ENCODE measurements at places on chromosomes 16 and 17.

DNA sequence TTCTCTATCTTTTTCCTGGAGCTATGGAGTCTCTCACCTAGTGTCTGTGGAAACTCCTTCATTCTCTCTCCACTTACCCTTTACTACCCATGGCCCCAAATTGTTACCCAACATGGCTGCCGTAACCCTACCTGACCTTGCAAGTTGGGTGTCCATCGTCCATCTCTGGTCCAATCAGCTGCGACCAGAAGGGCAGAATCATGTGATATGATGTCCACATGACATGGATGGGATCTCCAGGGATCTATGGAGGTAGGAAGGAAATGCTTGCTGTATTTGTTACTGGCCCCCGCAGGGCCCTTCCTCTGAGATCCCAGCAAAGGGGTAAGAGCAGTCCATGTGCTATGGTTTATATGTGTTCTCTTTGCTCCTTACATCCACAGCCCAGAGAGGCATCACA lies 8.0 kb upstream of the DRC7 start:
- no peak for DNase-seq

GRCh38 chr16:70576431-70577255 lies 53.0 kb downstream of the SF3B3 start:
- peak; percentile 76 for DNase-seq

GRCh38 chr17:19867329-19868078 lies at the start of gene ULK2:
TSS of gene ULK2 (minus strand) at chr17:19867936. CDS start at chr17:19867417, 519 bp downstream.
- no peak for DNase-seq

DNA sequence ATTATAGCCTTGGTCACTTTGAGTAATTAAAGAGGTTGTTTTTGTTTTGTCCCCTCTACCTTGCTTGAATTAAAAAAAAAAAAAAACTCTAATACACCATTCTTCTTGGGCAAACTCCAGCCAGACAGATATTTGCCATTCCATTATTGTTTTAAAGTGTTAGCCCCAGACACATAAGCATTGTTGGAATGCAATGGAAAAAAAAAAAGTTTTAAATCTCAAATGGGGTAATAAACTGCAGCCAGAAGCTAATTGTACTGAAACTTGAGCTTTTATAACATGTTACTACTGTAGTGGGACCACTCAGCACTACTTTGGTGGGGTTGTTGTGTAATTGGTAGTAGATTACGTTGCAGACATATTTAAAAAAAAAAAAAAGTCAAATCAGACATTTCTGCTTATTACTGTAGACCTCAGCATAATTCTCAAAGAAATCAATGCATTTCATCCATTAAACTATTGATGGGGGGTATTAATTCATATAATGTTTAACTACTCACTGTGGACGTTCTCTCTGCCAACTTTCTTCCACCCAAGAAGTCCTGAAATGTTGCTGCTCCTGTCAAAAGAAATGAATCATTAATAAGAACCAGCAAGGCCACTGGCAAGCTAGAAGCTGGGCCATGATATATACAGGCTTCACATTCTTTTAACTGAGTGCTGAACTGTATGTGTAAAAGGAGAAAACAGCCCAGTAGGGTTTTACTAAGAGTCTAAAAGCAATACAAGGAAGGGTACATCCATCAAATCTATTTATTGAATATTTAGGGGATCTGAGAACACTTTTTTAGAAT lies 626.6 kb upstream of the SOX9 start:
- DNase-seq: no peak

- DNase-seq: no peak
These were observed 265.8 kb upstream of the ELAC2 start for GRCh38 chr17:13283606-13284005.

GRCh38 chr17:61583242-61583641 lies 7.8 kb downstream of the NACA2 start:
- DNase-seq: peak; percentile 43

DNA sequence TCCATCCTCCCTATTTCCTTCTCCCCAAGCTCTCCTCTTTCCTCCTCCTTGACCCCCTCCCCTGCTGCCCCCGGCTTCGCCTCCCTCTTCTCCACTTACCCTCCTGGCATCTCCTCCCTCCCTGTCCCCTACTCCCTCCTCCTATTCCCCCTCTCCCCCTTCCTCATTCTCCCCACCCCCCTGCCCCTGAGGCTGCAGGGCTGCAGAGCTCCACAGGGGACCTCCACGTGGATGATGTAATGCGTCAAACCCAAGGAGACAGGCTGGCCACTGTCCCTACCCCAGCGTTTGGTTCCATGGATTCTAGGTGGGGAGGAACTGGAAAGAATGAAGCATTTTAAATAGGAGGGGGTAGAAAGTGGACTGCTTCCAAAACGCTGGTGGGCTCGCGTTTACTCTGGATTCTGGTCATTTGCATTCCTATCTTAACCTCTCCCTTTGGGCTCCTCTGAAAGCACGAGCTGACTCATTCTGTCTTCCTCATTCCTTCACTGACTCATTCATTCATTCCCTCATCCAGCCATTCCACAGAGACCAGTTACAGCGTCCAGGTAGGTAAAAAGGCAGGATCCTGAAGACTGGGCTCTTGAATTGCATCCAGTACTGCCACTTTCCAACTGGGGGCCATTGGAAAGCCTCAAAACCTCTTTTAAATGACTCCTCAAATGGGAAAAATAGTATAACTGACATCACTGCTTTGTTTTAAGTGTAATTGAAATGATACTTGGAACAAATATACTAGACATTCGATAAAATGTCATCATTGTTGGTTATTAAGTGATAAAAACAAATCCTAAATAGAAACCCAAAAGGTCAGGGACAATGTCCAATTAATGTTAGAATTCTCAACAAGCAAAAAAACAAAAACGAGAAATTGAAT lies 943 bp upstream of the COTL1 start:
- DNase-seq: peak; percentile 87

- DNase-seq: no peak
These were observed 56.5 kb downstream of the DNAH2 start for GRCh38 chr17:7774055-7774521.

- no peak for DNase-seq
These were observed 3.5 kb upstream of the ERN2 start for GRCh38 chr16:23716484-23716883.

DNA sequence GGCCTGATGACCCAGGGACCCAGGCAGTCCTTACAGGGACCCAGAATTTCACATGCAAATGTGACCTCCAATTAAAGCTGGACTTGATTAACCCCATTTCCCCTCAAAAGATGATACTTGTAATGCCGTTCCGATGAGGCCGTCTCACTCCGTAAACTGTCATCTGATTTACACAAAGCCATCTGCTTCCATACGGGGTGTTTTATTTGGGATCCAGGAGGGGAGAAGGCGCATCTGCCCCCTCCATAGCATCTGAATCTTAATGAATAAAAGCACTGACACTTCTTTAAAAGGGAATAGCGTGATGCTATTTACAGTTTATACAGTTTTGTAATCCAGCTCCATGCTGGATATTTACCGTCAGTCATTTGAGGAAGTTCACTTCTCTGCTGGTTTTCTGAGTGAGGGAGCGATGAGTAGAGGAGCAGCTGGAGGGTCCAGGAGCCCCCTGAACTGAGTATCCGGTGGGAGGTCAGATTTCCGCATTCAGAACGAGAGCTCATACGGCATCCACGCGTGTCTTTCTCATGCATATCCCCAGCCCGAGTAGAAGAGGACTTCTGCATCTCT lies 452.7 kb downstream of the WWOX start:
- DNase-seq: no peak

GRCh38 chr16:2329532-2329931 lies 11.0 kb downstream of the ABCA3 start:
- DNase-seq: no peak

GRCh38 chr16:68700120-68700519 lies 37.0 kb upstream of the CDH1 start:
- peak; percentile 16 for DNase-seq

DNA sequence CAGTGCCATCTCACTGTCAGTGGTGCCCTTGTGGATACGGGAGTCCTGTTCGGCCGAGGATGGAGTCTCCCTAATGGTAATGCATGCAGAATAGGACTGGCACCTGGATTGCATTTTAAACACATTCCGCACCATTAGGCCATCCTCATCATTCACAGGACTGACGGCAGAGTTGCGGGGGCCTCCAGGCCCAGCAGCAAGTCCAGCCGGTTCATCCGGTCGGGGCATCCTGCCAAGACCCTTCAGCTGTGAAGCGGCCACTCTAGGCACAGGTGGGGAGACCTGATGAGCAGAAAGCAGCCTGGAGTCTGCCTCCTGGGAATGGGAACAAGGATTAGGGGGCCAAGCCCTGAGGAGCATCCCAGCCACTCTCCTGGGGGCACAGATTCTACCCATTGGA lies 90.3 kb upstream of the XYLT1 start:
- DNase-seq: no peak

DNA sequence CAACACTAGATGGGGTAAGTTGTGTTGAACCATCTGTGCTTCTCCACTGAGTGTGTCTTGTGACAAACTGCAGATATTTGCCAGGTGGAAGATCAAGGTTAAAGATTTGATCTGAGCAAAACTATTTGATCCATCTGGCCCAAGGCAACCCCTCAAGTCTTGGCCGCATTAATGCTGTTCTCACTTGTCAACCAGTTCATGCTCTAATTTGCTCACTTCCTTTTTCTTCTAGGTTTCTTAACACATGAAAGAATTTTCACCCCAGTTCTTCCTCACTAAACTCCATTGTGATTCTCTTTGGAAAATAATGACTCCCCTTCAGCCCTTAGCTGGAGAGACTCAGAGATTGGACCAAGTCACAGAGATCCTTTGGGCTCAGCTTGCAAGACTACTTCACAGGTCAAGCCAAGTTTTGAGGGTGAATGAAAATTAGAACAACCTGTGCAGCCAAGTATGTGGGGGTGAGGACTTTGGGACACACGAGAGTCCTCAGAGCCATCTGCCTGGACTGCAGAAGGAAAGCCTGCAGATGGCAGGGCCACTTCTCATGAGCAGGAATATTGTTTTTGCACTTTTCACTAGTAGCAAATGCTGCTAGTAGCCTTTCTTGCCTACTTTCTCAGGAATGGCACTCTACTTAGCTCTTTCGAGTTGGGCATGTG lies 166.5 kb downstream of the AXIN2 start:
- no peak for DNase-seq

- DNase-seq: peak; percentile 50
These were observed 25.3 kb downstream of the G6PC3 start for GRCh38 chr17:44095647-44096496.

GRCh38 chr17:16288860-16289571 lies 64.3 kb downstream of the CENPV start:
- DNase-seq: no peak

DNA sequence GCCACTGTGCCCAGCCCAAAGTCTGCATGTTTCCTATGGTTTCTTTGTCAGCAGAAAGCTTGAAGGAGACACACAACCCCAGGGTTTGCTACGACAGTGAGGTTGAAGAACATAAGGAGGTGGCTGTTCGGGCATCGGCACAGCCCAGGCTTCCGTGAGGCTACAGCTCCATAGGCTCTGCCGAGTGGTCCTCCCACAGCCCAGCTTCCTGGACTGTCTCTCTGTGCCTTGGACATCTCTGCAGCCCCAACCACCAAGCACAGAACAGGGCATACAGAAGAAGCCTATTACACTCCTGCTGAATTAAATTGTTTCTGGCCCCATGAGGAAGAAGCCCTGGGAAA lies 3.2 kb upstream of the HAP1 start:
- DNase-seq: no peak

DNA sequence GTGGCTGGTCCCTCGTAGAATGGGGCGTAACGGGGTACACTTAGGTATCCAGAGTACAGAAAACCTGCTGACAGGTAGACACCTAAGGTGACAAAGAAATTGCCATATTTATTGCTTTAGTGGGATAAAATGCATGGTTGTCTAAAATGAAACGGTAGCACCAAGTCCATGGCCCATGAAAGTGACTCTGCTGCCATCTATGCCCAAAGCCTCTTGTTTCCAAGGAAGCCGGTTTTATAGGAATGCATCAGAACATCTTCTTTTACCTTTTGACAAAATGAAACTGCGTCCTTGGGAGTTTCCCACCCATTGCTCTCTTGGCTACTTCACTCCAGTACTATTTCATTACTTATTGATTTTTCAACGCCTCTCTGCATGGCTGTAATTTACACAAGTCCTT lies 151.3 kb upstream of the ZFHX3 start:
- no peak for DNase-seq

GRCh38 chr16:80923356-80923755 lies 83.3 kb downstream of the CMC2 start:
- DNase-seq: no peak

DNA sequence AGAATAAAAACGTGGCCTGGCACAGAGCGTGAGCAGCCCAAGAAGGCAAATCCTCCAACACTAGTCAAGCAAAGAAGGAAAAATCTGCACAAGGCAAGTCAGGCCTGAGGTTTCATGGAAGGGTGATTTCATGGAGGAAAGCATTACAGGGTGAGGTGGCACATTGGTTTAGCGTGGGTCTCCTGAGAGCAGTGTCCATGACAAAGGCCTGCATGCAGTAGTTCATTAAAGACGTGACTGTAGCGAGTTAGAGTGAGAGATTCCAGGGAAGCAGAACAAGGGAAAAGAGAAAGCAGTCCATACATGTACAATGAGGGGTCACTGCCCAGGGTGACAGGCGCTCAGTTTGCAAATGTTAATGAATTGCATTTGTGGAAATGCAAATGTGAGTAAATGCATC lies 285.0 kb upstream of the ERCC4 start:
- DNase-seq: no peak

DNA sequence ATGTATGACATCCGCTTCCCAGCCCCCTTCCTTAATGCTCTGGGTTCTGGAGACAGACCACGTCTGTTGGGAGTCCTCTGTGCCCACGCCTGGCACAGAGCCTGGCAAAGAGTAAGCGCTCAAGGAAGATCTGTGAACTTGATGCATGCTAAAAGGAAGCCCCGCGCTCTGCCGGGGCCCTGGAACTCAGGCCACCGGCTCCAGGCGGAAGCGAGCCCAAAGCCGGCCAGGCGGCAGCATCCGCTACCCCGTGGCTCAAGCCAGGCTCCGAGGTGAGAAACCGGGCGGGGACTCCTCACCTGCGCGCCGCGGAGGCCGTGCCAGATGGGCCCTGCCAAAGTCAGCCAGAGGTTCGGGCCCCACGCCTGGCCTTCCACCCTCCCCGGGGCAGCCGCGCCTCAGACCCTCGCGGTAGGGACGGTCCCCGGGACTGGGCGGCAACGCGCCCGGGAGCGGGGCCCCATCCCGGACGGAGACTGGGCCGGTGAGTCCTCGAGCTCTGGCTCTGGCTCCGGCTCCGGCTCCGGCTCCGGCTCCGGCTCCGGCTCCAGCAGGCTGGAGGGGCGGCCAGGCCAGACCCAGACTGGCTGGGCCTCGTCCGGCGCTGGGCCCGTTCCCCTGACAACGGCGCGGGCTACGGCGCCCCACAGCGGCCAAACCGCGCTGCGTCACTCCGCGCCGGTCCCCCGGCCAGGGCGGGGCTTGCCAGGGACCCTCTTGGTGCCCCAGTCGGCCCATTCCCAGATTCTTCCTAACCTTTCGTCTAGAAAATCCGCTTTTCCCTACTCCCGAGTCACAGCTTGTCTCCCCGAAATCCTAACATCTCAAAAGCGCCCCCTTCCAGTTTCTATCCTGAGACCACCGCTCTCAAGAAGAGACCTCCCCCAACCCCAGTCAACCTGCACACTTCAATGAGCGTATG lies at the start of gene ZDHHC1:
Gene ZDHHC1, minus strand, starts transcription at position 606 of the 922 bp plus-strand sequence. CDS start 8,702 bp downstream, outside the sequence.
- no peak for DNase-seq

DNA sequence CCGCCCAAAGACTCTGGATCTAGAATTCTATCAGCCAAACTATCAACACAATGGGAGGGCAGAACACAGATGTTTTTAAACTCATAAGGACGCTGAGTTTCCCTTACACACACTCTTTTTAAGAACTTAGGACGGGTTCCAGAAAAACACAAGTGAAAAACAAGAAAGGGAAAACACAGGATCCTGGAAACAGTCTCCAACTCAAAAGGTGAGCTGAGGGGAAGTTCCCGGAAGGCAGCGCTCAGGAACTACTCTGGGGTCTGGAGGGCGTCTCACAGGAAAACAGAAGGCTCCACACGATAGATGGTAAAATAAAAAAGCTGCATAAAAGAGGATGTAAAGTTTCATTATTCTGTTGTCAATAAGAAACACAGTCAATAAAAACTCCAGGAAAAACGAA lies 80.2 kb upstream of the DOC2B start:
- no peak for DNase-seq
